ENCODE measurements at places on chromosomes 4 and X.
A peak's percentile ranks its signal among the peaks of the same experiment; 100 is the strongest.

DNA sequence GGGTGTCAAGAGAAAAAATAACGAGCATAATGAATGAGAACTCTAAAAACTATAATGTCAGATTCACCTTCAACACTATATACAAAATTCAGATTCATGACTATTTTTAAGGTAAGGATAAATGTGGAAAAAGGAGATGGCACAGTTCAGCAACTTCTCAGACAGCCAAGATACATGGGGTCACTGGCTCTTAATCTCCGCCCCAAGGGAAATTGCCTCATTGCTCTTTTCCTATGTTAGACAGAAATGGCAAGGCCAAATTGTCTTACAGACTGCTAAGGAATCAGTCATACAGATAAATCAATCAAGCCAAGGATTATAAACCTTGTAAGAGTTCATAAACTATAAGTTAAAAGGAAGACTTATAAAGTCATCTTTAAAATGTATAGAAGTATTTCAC is 183.4 kb downstream of the OPHN1 start:
- no peak for DNase-seq

DNA sequence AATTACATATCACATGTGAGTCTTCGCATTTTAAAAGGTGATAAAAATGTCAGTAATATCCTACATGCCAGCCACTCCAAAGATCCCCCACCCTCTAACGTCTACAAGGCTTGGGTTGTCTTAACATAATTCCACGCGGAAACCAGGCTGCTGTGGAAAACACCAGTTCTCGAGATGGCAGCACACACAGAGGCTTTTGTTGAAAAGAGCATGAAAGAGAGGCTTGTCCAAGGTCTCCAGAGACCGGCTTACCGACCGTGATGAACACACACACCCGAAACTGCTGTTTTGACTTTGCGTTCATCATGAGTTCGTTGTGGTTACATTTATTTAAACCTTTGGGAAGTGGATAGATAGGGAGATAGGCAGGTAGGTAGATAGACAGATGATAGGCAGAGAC is 87.9 kb downstream of the CRLF2 start:
- DNase-seq = no peak

GRCh38 chr4:7403001-7403400 is 31.7 kb downstream of the PSAPL1 start:
- no peak for DNase-seq

GRCh38 chrX:54534271-54534670 is 4.3 kb downstream of the GNL3L start:
- DNase-seq = no peak

GRCh38 chr4:153466081-153466948 is at the start of gene TMEM131L:
Gene TMEM131L (plus strand): TSS chr4:153466360. CDS start chr4:153466398, 38 bp downstream.
- DNase-seq = peak; percentile 20

GRCh38 chrX:42149281-42149680 is 225.9 kb upstream of the CASK start:
- DNase-seq = no peak

DNA sequence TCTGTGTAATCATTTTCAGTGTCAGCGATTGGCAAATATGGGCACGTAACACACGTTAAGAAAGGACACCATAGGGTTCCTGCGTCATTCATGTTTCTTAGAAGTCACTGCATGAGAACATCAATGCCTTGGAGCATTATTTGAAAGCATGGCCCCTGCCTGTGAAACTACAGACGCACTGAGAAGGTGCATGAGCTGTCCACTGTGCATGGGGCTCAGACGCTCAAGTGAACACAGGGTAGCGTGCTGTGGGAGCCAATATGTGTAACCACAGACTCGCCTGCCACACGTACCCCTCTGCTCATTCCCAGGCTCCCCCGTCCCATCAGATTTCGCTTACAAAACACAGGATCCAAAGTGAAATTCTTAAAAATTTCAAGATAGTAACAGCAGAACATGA is 6.5 kb downstream of the PPP2R2C start:
- no peak for DNase-seq

- no peak for DNase-seq
Observed at GRCh38 chrX:15838017-15838416, 16.6 kb downstream of the AP1S2 start.

GRCh38 chrX:79259073-79259689 is 108.0 kb downstream of the ITM2A start:
- DNase-seq = no peak

GRCh38 chrX:8684201-8684965 is 47.6 kb downstream of the ANOS1 start:
- DNase-seq = no peak

DNA sequence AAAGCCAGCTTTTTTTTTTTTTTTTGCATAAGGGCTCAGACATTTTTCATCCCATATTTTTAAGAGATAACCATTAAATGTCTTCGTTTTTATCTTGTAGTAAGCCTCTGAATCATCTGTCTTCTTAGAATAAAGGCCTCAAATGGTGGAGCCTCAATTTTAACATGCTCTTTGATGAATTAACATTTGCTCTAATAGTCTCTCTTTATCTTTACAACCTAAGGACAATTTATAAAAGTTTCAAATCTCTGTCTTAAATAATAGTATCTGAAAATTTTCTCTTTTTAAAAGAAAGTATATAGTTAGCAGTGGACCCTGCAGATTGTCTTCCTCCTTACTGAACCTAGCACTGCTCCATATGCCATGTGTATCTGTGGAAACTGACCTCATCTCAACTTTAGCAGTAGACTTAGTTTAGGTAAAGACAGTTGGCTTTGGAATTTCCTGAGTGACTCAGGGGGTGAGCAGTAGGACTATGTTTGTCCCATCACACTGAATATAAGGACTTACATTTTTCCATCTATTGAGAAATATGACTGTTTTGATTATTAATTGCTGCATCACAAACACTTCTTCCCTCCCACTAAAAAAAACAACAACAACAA is 1658.0 kb downstream of the STIM2 start:
- no peak for DNase-seq

DNA sequence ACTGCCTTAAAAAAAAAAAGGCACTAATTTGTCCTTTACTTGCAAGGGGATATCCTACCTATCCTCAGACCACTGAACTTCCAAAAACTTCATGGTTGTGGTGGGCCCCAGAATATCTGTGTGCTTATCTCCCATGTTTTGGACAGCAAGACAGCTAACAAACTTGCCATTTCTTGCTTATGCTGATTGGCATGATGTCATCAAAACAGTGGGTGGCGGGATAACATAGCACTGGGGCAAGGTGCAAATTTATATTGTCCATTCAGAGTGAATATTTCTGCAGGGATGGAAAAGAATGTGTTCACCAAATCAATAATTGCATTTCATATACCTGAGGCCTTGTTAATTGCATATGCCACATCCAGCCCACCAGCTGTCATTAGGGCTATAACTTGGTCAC is 23.5 kb downstream of the HAUS3 start:
- DNase-seq = no peak

DNA sequence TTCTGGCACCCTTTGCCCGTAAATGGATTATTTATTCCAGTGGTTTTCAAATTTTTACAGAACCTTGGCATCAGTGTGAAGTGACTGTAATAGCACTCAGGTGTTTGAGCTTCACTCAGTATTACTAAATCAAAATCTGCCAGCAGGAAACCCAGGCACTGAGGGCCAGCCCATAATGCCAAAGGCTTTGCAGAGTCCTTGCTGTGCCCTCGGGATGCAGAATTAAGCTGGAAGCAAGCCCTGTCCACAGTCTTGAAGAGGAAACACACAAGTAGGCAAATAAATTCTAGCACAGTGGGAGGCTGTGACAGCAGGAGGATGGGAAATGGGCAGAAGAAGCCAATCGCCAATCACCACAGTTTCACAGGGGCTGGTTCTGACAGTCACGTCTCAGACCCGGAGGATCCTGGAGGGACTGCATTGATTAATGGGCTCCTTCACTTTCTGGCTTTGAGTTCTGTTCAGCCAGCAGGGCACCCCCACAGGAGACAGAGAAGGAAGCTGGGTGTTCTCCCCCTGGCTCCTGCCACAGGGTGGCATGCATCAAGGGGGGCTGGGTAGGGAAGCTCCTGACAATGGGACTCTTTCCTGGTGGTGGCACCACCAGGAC is 138.8 kb downstream of the MTNR1A start:
- no peak for DNase-seq

- DNase-seq = no peak
Observed at GRCh38 chrX:81208916-81209315, 7.0 kb downstream of the SH3BGRL start.
